GOT3 (cell line): ENCODE measurements at places on chromosomes 5 and 9.

DNA sequence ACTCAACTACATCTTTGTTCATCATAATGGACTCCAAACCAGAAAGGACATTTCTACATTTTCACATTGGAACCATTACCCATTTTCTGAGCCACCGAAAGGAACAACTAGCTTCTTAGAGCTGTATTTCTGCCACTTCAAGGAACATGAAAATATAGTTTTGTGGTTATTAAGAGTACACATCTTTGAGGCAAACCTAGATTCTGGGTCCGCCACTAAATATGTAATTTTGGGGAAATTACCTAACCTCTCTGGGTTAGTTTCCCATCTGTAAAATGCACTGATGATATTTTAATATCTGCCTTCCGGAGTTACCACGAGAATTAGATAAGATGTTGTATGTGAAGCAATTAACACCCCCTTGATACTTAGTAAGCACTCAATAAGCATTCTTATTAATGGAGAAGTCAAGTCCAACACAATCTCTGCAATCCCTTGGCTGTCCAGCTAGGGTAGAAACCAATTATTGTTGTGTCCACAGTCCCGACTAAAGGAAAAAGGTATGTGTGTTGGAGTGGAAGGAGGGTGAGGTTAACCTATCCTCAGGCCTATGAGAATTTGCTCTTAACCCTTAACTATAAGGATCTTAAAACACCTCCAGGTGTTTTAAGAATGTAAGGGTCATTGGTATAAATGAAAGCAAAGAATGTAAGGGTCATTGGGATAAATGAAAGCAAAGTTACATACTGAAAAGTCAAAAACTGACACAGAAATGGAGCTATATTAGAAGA is 94.0 kb upstream of the PTGER4 start:
- no peak for DNase-seq

DNA sequence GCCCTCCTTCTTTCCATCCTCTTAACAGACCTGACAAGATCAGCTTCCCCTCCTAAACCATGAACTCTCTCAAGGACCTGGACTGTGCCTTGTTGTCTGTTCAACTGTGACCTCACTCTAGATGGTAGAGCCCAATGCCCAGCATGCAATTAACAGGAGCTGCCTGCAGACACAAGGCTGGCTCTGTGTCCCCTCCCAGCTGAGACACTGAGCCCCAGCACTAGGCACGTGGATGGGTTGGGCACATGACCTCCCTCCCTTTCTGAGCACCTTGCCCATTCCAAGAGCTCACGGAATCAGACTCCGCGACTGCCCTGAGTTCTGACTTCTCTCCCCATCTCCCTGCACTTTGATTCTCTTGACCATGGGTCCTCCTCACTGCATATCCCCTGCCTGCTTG is 93.5 kb upstream of the LRRTM2 start:
- DNase-seq: no peak

- no peak for DNase-seq
Observed at GRCh38 chr9:89588271-89588879, 16.4 kb upstream of the GADD45G start.

GRCh38 chr5:78025540-78025939 is 249.4 kb upstream of the TBCA start:
- no peak for DNase-seq

GRCh38 chr5:10854506-10855277 is 93.7 kb upstream of the DAP start:
- no peak for DNase-seq

DNA sequence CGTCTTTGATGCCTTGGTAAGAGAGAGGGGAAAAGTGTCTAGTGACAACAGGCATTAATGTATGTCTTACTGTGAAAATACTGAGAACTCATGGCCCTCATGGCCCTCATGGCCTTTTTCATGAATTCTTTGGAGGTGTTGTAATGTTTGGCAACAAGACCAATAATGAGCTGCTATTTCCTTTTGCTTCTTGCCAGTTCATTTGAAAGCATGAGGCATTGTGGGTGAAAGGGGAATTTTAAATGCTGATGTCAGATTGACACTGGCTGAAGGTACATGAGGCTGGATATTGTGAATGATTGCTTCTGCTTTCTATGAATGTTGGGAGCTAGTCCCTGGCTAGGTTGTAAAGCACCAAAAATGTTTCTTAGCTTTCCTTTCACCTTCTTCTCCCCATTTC is 79.2 kb downstream of the DOCK2 start:
- no peak for DNase-seq

- no peak for DNase-seq
Observed at GRCh38 chr5:138918686-138919085, 43.6 kb upstream of the LRRTM2 start.

DNA sequence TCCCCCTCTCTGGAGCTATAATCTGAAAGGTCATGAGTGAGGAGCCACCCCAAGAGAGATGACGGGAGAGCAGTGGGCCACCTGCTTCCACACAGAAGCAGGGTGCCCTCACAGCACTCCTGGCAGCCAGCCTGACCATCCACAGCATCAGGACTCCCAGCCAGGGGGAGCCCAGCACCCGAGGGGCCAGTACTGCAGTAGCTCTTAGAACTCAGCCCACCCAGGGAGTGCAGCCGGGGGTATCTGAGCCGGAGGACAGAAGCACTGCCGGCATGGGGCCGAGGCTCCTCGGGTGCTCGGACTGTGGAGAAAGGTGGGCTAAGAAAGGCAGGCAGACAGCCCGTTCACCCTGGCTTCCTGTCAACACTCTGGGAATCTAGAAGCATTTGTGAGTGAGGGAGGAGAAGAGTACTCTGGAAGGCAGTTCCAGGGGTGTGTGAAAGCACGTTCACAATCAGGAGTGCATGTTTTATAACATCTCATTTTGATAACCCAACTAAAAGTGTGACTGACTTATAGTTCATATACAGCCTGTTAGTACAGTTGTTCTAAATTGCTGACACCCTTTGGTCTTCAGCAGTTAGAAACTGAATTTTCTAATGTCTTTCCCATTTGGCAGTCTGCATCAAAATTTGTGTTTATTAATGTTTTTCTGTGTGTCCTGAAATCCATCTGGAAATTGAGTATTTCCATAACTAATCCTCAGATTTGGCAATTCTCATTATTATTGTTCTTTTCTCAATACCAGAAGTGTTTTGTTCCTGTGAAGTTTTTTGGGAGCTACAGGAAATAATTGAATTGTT is 25.9 kb upstream of the ASPN start:
- no peak for DNase-seq

- DNase-seq: no peak
Observed at GRCh38 chr5:113292462-113292861, 142.3 kb downstream of the TSSK1B start.

DNA sequence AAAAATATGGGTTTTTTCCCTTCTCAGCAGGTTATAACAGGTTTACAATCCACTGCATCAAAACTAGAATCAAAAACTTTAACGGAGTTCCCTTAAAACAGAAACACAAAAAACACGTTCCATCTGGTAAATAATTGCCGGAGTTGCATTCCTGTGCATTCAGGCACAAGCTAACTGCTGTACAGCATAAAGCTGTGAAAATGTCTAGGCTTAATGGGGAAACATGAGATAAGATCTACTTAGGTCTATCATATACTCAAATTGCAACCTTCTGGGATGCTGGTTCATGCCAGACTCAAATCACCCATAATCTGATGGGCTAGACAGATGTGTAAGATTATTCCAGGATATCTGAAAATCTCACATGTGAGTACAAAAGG is 265.3 kb downstream of the DOCK8 start:
- DNase-seq: no peak

- DNase-seq: no peak
Observed at GRCh38 chr9:99833735-99834134, 12.1 kb downstream of the NR4A3 start.

GRCh38 chr5:42302186-42302585 is 121.1 kb upstream of the GHR start:
- DNase-seq: no peak

DNA sequence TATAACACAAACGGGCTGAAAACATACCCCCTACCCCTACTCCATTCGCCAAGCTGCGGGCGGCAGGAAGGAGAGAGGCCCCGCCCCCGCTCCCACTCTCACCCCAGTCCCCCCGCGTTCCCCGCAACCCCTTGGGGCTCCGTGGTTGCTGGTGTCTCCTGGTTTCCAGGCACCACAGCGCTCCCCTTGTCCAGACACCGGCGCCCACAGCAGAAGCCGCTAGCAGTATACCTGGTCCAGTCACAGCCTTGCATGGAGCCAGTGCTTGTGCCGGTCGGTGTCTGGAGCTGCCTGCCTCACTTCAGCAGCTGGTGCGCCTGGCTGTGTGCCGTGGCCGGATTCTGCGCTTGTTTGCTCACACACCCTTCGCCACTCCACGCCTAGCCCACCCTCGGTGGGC is 240.5 kb upstream of the DAB2 start:
- no peak for DNase-seq

DNA sequence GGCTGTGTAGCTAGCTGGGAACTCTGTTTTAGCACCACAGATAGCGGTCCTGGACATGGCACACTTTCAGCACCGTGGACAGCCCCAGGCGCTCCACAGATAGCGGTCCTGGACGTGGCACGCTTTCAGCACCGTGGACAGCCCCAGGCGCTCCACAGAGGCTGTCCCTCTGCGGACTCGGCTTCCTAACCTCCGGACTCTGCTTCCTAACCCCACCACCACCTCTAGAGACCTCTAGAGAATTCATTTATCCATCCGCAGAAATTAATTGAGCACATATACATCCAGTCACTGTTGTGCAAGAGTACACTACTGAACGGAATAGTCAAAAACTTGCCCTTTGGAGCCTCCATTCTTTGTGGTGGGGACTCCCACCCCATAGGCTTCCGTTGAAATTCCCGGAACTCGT is 27.4 kb downstream of the UNC5A start:
- DNase-seq: peak; percentile 80

DNA sequence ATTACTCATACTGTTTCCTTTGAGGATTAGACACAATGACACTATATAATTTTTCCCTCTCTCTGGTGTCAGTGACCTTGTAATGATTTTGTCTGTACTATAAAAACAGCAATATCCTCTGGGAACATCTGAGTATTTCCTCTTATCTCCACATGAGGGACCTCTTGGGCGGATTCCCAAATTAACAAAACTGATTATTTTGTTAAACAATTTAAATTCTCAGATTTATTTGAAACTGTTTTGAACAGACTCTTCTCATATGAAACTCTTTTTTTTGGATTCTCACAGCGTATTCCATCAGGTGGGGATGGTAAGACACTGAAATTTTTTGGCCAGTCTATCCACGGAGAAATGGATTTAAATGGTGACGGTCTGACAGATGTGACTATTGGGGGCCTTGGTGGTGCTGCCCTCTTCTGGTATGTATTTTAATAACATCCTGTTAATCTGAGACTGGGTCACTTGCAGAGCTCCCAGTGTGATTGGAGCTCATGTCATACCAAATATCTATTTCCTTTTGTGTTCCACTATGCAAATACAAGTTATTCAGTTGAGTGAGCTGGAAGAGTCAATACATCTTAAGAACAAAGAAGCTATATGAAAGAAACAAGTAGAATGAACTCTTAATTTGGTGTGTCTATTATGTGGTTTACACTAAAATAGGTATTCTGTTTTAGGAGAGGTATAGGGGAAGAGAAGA is 73.8 kb upstream of the ITGA2 start:
- DNase-seq: peak; percentile 7

DNA sequence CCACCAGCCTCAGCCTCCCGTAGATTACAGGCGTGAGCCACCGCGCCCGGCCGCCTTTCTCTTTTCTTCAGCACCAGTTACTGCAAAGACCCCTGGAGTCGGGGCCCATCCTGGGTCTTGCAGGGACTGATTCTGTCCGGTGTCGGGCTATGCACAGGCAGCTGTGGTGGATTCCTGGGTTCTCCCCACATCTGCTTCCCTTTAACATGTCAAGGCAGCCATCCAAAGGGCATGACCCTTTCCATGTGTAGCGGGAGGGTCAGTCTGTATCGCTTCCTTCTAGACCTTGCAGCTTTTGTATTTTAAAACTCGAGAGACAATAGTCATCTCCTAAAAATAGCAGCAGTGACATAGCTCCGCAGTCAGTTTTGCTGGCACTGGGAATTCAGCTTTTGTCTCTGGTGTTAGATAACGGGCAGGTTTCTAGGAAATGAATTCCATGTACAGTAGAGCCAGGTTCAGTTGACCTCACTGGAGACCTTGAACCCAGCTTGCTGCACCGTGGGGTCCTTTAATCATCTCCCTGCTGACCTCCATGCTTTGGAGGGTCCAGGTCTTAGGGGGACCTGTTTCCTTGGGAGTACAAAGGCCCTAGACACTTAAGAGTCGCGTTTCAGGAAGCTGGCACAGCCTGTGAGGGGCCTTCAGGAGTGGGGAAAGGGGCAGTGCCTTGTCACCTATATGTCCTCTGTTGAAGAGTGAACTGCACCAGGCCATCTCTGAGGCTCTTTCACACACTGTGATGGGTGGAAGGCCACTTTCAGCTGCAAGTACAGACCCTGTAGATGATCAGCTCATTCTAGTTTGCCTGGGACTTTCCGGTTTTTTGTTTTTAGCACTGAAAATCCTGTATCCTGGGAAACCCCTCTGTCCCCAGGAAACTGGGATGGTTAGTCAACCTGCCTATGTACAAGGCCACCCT is 13.8 kb downstream of the ANKRD33B start:
- no peak for DNase-seq

DNA sequence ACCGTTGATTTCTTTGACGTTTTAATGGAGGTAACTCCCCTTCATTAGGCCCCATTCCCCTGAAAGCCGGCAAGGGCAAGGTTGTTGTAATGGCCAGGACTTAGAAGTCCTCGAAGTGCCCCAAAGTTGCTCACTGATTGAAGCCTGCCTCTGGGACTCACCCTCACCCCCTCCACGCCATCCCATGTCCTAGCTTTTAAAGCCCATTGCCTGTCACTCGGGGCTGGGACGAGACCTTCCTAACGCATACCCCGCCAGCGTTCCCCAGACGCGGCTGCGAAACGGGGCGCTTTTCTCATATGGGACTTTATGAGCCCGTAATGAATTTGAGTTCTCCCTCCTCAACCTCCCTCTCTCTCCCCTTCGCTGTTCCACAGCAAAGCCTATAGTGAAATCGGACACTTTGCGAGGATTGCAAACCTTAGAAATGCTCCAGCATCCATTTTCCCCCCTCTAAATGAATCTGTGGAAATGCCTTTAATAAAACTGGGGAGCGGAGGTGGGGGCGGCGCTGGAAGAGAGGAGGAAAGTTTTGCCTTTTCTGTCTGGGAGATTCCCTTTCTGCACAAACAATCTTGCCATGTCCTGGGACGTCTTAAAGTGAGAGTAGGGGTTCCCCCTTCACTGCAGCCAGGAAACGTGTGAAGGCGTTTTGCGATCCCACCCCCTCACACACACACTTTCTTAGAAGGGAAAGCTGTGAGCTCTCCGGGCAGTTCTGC is 1.5 kb downstream of the PAPPA start:
- no peak for DNase-seq

- no peak for DNase-seq
Observed at GRCh38 chr9:75142202-75142601, 53.9 kb downstream of the OSTF1 start.
